ENCODE measurements at places on chromosomes 13 and 19. TPM values are rescaled to one million over a fixed set of nuclear protein-coding genes. Genes with fewer than 3 reads are reported as not detected.
A peak's percentile ranks its signal among the peaks of the same experiment; 100 is the strongest.

- H3K36me3 ChIP-seq = no peaks in the 10 kb centered on the region
- no peaks in the 10 kb centered on the region for H3K27me3 ChIP-seq
- DNase-seq = no peak
Observed at GRCh38 chr13:71240911-71241310, 626.1 kb downstream of the DACH1 start.

GRCh38 chr13:30463787-30464495 is 1.8 kb downstream of the HMGB1 start:
- H3K4me3 ChIP-seq = peak overlapping the region; percentile 92
- DNase-seq = no peak
- H3K27me3 ChIP-seq = no peaks in the 10 kb centered on the region
- peak overlapping the region; percentile 77 for H3K27ac ChIP-seq
- peaks cover 21% of the 10 kb centered on the region for H3K36me3 ChIP-seq

The KLK15 gene
- not detected for total RNA-seq

The FCER2 gene
- 0.29 TPM for total RNA-seq

DNA sequence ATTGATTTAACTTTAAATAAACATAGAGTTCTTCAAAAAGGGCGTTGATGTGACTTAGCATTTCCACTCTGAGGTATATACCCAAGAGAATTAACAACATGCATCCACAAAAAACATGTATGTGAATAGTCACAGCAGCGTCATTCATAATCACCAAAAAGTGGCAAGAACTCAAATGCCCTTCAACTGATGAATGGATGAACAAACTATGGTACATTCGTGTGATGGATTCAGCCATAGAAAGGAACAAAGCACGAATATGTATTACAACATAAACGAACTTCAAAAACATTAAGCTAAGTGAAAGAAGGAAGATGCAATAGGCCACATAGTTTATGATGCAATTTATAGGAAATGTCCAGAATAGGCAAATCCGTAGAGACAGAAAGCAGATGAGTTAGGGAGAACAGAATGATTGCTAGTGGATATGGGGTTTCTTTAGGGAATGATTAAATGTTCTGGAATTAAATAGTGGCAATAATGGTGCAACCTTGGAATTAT is 72.3 kb upstream of the UQCRFS1 start:
- no peak overlapping the region for H3K27ac ChIP-seq
- H3K36me3 ChIP-seq = no peaks in the 10 kb centered on the region
- no peak overlapping the region for H3K4me3 ChIP-seq

DNA sequence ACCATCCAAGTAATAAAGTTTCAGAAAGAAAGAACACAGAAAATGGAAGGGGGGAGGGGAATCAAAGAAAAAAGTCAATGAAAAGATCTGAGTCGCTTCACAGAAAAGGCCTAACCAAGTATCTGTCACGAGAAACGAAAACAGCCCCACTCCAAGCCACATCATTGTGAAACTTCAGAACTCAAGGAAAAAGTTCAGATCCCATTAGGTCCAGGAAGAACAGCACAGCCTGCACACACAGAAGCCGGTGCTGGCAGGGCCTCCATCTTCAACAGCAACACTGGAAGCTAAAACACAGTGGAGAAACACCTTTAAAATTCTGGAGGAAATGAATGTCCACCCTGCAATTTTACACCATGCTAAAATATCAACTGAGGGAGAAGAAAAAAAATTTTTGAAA is 8.0 kb downstream of the STK24 start:
- H3K36me3 ChIP-seq = no peaks in the 10 kb centered on the region
- no peaks in the 10 kb centered on the region for H3K27me3 ChIP-seq
- no peak overlapping the region for H3K4me3 ChIP-seq

The OR10H1 gene
- total RNA-seq = not detected

The LGALS4 gene
- 0.54 TPM for total RNA-seq

DNA sequence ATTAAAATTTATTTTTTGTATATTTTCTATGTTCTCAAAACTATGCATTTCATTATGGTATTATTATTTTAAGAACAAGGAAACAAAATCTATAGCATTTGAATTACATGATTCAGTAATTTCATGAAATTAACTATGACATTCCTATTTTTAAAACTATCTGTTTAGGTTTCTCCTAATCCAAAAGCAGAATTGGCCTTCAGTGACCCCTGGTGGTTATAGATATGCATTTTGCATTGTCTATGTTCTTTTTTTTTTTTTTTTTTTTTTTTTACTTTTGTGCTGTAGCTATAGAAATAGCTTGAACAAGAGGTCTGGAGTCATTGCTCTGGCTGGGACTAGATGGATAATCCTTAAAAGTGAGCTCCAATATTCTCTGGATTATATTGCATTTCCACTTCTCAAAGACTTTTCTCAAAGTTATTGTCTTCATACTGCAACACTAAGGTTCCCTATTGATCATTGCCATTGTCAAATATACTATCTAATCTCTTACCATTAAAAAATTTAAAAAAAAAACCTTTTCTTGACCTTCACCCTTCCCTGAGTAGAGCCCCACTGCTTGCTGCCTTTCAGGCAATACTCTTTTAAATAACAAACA is 15.9 kb upstream of the DNAJC3 start:
- no peak overlapping the region for H3K27ac ChIP-seq
- no peaks in the 10 kb centered on the region for H3K36me3 ChIP-seq
- H3K4me3 ChIP-seq = no peak overlapping the region
- H3K27me3 ChIP-seq = no peaks in the 10 kb centered on the region
- H3K4me1 ChIP-seq = no peaks in the 10 kb centered on the region

The GNG7 gene
- 7.8 TPM for total RNA-seq

- no peaks in the 10 kb centered on the region for H3K4me1 ChIP-seq
- no peak overlapping the region for H3K27ac ChIP-seq
- H3K36me3 ChIP-seq = no peaks in the 10 kb centered on the region
- H3K4me3 ChIP-seq = no peak overlapping the region
- DNase-seq = no peak
- no peaks in the 10 kb centered on the region for H3K27me3 ChIP-seq
Observed at GRCh38 chr13:44765001-44765471, 188.9 kb upstream of the TSC22D1 start.

DNA sequence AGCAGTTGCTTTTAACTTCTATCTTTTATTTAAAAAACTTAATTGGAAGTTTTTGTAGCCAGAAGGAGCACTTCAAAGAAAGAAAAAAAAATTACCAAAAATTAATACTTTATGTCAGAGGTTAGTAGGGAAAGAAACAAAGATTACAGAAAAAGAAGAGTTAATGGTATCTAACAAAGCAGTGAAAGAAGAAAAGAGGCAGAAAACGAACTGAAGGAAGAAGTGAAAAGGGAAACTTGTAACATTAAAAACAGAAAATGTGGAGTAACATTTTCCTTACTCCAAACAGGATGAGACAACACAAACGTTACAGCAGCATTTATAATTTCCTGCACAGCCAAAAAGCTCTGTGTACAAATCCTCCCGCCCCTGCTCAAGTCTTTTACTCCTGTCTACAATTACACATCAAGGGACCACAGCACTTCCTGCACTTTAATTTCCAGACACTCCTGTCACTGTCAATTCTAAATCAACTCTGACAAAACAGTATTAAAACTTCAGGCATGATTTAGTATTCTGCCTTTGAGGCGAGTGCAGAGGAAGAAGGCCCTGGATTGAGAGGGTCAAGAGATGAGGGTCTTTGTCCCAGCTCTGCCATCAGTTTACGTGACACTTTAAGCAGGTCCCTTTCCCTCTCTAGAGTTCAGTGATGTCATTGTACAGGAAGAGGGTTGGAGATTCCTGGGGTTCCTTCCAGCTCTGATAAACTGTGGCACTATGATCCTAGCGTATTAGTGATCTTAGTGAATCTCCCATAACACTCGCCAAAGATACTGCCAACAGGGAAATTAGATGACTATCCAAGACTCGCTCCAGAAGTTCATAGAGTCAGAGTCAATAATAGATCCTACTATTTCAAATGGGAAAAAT is 53.2 kb upstream of the LSM14A start:
- no peaks in the 10 kb centered on the region for H3K27me3 ChIP-seq
- DNase-seq = no peak
- no peaks in the 10 kb centered on the region for H3K36me3 ChIP-seq
- no peaks in the 10 kb centered on the region for H3K4me1 ChIP-seq
- H3K27ac ChIP-seq = no peak overlapping the region

The LILRA1 gene
- total RNA-seq = not detected

DNA sequence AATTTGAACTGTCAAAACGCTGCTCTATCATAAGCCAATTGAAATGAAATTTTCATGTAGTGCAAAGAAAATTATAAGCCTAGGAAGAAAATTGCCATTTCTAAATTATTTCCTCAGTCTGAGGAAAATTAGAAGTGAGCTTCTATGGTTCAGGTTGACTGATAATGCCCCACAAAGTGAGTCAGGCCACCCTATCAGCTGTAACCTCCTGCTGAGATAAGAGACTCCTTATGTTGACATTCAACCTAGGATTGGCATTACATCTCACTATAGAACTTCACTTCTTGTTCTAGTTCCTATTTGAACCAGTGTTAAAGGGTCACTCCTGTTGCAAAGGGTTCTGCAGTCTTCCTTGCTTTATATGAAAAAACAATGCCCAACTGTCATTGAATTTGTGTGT is 32.6 kb upstream of the RFC3 start:
- DNase-seq = no peak
- H3K4me3 ChIP-seq = no peak overlapping the region
- no peaks in the 10 kb centered on the region for H3K27me3 ChIP-seq
- no peak overlapping the region for H3K27ac ChIP-seq
- no peaks in the 10 kb centered on the region for H3K4me1 ChIP-seq
- no peaks in the 10 kb centered on the region for H3K36me3 ChIP-seq

DNA sequence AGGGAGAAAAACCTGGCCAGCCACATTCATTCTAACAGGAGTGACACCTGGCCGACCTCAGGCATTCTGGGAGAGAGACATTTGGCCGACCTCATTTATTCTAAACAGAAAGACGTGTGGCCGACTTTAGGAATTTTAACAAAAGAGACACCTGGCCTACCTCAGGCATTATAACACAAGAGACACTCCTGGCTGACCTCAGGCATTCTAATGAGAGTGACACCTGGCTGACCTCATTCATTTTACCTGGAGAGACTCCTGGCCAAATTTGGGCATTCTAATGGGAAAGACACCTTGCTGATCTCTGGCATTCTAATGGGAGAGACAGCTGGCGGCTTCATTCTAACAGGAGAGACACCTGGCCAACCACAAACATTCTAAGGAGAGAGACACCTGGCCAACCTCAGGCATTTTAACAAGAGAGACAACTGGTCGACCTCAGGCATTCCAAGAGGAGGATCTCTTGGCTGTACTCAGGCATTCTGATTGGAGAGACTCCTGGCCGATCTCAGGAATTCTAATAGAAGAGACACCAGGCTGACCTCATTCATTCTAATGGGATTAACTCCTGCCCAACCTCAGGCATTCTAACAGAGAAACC is 1353.9 kb downstream of the UQCRFS1 start:
- no peak overlapping the region for H3K27ac ChIP-seq
- H3K36me3 ChIP-seq = no peaks in the 10 kb centered on the region
- H3K27me3 ChIP-seq = no peaks in the 10 kb centered on the region
- H3K4me1 ChIP-seq = no peaks in the 10 kb centered on the region
- no peak for DNase-seq

The ZNF541 gene
- 0.50 TPM for total RNA-seq

All from H1 (cell line).